Ovary (tissue), 10 donors: ENCODE measurements at places on chromosomes 2 and 18. TPM values are rescaled to one million over a fixed set of nuclear protein-coding genes. Genes with fewer than 3 reads are reported as not detected.

The CDK15 gene
- total RNA-seq, result 14.9 TPM

GRCh38 chr18:46768166-46768921 lies 11.5 kb upstream of the ST8SIA5 start:
- no peak overlapping the region for H3K27ac ChIP-seq
- no peaks in the 10 kb centered on the region for H3K4me1 ChIP-seq
- no peaks in the 10 kb centered on the region for H3K36me3 ChIP-seq
- DNase-seq, result no peak
- no peaks in the 10 kb centered on the region for H3K27me3 ChIP-seq

GRCh38 chr18:10401521-10401920 lies 52.9 kb upstream of the APCDD1 start:
- no peaks in the 10 kb centered on the region for H3K27me3 ChIP-seq
- H3K4me3 ChIP-seq, result no peak overlapping the region
- H3K27ac ChIP-seq, result no peak overlapping the region

DNA sequence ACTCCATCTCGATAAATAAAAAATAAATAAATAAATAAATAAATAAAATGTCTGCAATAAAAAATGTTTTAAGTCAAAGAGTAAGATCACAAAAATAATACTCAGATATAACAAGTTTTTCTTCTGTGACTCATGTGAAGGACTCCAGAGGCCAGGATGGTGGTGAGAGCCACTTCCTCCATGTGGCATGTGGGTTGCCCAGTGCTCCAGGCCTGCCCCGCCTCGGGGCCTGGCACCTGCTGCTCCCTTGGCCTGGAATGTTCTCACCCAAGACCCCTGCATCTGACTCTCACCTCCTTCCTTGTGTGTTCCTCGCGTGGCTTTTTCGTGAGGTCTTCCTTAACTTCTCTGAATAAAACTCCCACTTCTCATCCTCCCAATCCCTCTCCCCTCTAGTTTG lies 77.4 kb upstream of the LDLRAD4 start:
- H3K4me3 ChIP-seq, result no peak overlapping the region
- no peaks in the 10 kb centered on the region for H3K4me1 ChIP-seq
- no peak for DNase-seq
- H3K27me3 ChIP-seq, result no peaks in the 10 kb centered on the region
- no peaks in the 10 kb centered on the region for H3K36me3 ChIP-seq

- no peaks in the 10 kb centered on the region for H3K4me1 ChIP-seq
- no peaks in the 10 kb centered on the region for H3K27me3 ChIP-seq
- H3K27ac ChIP-seq, result no peak overlapping the region
- H3K4me3 ChIP-seq, result no peak overlapping the region
Observed at GRCh38 chr2:136019825-136020224, 34.4 kb upstream of the DARS1 start.

- no peak for DNase-seq
- H3K27me3 ChIP-seq, result no peaks in the 10 kb centered on the region
- no peaks in the 10 kb centered on the region for H3K36me3 ChIP-seq
- H3K4me1 ChIP-seq, result no peaks in the 10 kb centered on the region
- no peak overlapping the region for H3K4me3 ChIP-seq
- H3K27ac ChIP-seq, result no peak overlapping the region
Observed at GRCh38 chr18:27921392-27921791, 255.5 kb downstream of the CDH2 start.
